Activated naive CD4-positive, alpha-beta T cell treated with anti-CD3 and anti-CD28 coated beads, Interleukin-2, amount 50 U/mL, for 16 hours (primary cell): ENCODE measurements at places on chromosomes 5 and 9.

DNA sequence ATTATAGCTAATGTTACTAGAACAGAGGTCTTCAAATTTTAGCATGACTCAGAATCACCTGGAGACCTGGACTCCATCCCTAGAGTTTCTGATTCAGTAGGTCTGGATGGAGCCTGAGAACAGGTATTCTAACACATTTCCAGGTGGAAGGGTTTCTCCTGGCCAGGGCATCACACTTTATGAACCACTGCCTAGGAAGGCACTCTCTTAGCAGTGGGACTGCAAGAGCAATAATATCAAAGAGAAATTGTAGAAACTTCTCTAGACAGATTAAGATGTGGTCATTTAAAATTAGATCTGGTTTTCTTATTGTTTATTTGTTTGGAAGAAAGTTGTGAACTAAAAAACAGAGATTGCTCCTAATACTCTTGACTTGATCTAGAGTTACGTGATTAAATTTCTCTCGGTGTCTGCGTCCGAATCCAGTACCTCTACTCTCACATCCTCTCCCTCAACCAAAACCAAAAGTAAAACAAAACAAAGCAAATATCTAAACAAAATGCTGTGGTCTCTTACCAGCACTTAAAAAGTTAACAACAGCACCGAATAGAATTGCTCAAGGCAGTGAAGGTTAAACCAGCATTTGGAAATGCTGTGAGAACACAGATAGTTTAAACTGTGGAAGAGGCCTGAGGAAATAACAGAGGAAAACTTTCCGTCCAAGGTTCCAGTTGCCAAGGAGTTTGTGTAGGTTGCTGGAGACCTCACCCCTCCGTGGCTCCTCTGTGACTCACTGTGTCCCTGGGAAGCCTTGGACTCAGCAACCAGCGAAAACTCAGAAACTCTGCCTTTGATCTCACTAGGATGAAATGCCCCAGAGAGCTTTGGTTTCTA lies 193.4 kb downstream of the ARRDC3 start:
- no peak for DNase-seq

GRCh38 chr5:178488696-178489095 lies 101.5 kb downstream of the COL23A1 start:
- DNase-seq = no peak

DNA sequence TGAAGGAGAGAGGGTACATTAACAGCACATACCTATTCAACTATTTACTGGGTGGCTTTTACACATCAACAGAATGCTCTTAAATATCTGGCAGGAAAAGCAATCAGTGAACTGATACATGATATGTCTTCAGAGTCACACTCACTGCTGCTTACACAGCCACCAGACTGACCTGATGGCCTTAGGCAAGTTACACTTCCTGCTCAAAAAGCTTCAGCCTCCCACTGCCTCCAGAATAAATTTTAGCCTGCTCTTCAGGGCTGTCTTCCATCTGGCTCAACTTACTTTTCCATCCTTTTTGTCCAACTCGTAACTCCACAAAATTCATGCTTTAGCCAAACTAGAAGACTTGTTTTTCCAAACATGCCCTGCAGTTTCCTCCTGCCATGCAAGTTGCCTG lies 10.7 kb downstream of the LOX start:
- no peak for DNase-seq

DNA sequence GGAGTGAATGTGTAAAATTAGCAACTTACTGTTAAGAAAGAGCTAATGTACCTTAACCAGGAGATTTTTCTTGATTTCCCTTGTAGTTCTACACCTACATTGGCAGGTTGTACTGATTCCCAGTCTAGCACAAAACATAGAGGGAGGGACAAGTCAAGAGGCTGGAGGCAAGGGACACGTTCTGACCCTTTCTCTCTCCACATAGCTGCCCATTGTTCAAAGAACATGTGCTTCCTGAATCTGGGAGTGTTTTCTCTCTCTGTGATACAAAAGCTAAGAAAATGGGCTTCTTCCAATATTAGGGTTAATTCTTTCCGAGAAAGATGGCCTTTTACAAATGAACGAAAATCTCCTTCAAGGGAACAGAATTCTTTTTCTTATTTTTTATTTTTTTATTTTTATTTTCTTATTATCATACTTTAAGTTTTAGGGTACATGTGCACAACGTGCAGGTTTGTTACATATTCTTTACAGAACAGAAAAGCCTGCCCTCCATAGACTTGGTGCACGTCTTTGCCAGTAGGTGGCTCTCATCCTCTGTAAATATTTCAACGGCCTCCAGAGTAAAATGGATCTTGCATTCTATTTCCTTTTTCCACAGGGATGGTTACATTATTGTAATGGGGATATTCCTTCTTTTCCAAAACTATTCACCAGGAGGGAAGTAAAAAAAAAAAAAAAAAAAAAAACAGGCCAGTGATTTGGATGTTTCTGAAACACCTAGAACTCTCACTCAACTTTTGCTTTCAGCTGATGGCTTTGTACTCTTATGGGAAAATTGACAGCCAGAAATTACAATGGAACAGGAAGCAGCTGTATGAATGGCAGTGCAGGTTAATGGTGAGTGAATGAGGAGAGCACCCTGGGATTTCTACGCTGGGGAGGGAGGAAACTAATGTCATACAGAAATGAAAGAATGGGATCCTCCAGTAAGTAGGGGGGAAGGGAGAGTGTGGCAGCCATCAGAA lies 13.1 kb upstream of the IFNA5 start:
- peak; percentile 26 for DNase-seq

DNA sequence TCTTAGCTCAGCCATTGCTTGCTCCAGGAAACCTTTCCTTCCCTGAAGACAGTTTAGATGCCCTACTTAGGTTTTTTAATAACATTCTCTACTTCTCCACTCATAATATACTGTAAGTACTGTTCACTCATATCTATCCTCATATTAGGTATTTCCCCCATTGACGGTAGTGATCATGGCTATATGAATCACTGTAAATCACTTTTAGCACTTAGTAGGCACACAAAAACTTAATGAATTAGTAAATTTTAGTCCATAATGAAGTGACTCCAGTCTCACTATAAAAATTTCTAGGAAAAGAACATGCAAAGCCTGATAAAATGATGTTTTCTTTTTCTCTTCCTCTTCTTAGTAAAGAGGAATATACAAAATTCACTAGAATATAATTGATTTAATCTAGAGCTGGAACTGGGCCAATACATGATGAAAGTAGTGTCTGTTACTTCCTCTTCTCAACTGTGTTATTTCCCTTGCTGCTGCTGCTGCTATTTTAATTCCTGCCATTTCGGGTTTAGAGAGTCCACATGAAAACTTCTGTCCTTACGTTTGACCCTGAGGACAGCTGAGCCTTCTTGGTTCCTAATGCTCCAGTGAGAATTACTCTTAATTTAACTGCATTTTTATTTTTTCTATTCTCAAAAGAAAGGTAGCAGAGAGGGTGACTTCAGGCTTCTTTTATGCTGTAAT lies 73.5 kb downstream of the LNPEP start:
- no peak for DNase-seq

- DNase-seq = no peak
Measured at GRCh38 chr5:156331181-156331580, 4.2 kb downstream of the SGCD start.

- no peak for DNase-seq
Measured at GRCh38 chr5:141879941-141880738, 1.9 kb upstream of the PCDH1 start.

GRCh38 chr5:144206141-144206540 lies 35.5 kb downstream of the KCTD16 start:
- DNase-seq = no peak

- DNase-seq = no peak
Measured at GRCh38 chr5:157463081-157463480, 3.1 kb downstream of the NIPAL4 start.

DNA sequence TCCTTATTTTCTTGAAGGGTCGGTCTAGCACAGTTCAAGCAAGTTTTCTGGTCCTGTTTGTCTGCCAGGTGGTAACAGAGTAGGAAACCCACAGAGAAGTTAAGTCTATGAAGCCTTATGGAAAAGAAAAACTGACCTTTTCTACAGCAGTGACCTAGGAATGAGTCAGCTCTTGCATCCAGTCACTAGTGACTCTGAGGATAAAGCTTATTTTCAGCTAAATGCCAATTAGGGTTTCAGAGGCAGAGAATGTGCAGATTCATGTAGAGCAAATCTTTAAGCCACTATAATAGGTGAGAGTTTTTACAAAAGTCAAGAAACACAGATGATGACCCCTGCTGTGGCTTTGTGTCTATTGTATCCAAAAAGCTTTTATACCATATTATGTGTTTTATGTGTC lies 100.7 kb downstream of the CWC27 start:
- no peak for DNase-seq
